Diencephalon (tissue), 1 donor: ENCODE measurements at places on chromosomes 3 and 15. TPM values are rescaled to one million over a fixed set of nuclear protein-coding genes. Genes with fewer than 3 reads are reported as not detected.

IFT80 gene
- total RNA-seq = 65.3 TPM

RCCD1 gene
- total RNA-seq = 16.4 TPM

ARPIN gene
- 24.5 TPM for total RNA-seq

ONECUT1 gene
- 4.6 TPM for total RNA-seq

ACP3 gene
- 1.2 TPM for total RNA-seq

CYP1A2 gene
- not detected for total RNA-seq

EFCC1 gene
- 1.6 TPM for total RNA-seq

ROPN1 gene
- total RNA-seq = not detected

NANOGP8 gene
- 0.69 TPM for total RNA-seq

LNP1 gene
- total RNA-seq = 16.6 TPM

NR1I2 gene
- total RNA-seq = 0.23 TPM

LSMEM2 gene
- total RNA-seq = 1.2 TPM

CACNA2D2 gene
- 25.4 TPM for total RNA-seq
